Calu3 (cell line): ENCODE measurements at places on chromosomes 6 and 20. TPM values are rescaled to one million over a fixed set of nuclear protein-coding genes. Genes with fewer than 3 reads are reported as not detected.

- DNase-seq = no peak
These were observed 295.8 kb downstream of the EPHA7 start for GRCh38 chr6:93123585-93123984.

DNA sequence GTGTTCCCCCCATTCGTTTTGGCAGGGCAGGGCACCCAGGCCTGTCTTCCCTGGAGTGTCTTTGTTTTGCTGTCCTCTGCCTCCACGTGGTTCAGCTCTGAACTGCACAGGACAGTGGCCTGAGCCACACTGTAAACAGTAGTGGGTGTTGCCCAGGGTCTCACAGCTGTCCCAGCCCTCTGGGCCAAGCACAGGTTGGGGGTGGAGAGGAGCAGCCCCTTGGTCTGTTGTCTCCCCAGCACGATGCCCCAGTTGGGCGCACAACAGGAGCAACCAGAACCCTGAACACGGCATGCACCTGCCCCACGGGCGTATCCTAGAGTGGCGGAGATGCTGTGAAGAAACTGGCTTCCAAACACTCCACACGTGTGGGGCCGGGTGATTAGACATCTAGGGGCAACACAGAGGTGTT lies 14.4 kb downstream of the CCDC167 start:
- DNase-seq = no peak

DNA sequence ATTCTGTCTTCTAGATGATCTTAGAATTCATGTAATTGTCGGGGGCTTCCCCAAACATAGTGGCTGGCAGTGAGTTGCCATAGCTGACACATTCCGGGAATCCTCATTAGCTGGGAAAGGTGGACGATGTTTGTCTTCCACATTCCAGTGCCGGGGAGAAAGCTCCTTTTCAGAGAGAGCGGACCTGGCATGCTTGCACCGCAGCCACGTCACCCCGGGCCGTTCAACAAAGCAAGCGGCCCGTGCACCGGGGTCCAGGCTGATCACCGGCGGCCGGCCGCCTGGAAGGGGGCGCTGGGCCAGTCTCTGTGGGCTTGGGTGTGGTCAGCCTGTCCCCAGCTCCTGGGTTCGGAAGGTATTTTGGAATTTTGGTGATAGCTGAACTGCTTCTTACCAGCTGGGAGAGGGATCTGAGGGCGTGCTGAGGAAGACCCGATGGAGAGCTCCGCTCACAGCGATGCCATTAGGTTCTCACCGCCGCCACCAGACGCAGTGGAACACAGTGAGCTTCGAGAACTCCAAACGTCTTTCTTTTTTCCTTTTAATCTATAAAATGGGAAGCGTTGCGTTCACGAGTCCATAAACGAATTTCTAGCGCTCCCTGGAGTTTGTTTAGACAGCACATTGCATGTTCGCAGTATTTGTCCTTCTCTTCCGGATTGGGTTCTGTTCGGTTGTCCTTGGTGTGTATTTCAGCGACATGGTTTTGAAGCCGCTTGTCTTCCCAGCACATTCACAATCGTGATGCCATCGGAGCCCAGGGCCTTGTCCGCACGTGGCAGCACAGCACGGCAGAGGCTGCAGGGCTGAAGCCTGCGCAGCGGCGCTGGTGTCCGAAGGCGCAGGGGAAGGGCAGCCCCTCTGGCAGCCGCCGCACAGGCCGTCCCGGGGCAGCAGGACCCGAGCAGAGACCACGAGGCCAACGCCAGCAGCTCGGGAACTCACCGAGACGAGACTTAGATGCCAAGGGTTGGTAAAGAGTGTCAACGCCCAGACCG lies 557.6 kb downstream of the QKI start:
- DNase-seq = no peak

- no peak for DNase-seq
These were observed 521.4 kb upstream of the JAG1 start for GRCh38 chr20:11195169-11195568.

DNA sequence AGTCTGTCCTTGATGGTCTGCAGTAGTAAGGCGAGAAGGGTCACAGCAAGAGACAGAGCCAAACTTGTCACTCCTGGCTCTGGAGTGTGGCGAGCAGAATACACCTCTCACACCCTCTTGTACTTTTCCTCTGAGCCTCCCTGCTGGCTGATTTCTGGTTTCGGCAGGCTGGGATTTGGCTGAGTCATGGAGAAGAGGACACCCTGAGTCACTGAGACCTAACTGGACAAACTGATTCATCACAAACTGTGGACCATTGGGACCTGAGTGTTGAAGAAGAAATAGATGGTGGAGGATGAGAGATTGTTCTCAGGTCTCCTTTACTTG lies 101.7 kb downstream of the F13A1 start:
- no peak for DNase-seq

GRCh38 chr20:4217349-4217841 lies 202.0 kb upstream of the RNF24 start:
- no peak for DNase-seq

DNA sequence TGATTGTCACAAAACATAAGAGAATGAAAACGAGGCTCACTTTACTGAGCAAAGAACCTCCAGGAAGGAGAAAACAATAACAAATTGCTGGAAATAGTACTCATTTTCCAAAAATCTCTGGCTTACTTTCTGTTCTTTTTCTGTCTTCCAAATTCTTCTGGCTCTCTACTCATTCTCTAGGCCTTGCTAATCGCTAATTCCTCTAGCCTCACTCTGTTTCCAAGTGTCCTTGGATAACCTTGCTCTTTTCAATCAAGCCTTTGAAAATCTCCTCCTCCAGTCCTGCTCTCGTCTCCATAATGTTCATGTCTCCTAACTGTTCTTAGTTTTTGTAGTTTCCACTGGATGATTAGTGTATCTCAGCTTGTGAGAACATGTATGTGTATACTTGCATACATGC lies 96.2 kb upstream of the MAP7 start:
- no peak for DNase-seq

DNA sequence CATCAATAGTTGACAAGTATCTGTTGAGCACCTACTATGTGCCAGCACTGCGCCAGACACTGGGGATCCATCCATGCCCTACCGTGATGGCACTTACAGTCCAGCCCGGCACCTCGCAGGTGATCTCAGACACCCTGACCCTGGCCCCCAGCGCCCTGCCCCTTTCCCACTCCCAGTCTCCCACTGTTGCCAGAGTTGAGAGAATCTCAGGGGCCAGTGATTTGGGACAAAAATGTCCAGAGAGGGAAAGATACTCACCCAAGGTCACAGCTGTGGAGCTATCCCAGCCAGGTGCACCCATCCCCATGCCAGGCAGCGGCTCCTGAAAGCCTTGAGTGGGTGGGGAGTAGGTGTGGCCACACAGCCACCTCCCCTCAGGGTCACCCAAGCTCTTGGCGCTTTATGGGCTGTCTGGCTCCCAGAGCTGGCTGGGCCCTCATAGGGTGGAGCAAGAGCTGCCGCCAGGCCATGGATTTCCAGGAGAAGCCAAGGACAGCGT lies 3.3 kb downstream of the PI16 start:
- no peak for DNase-seq

GRCh38 chr6:135044639-135045038 lies 10.0 kb downstream of the HBS1L start:
- no peak for DNase-seq

DNA sequence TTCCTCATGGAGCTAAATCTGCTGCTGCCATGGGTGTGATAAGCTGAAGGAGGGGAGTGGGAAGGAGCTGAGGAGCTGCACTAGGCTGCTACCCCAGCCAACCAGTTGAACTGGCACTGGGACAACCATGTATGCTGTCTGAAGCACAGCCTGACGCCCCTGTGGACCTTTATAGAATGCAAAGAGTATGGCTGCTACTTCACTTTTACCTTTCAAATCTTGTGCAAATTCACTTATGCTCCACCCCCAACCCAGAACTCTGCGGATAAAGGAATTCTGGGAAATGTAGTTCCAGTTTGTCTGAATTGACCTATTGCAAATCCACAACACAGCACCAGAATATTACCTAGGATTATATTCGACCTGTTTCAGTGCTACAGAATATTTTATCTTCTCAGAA lies 217.4 kb upstream of the SLC35B3 start:
- no peak for DNase-seq

HAO1 gene
- not detected in 2 replicates for total RNA-seq

ALDH8A1 gene
- total RNA-seq = 0.68 and 1.5 TPM in 2 replicates
